ENCODE measurements at places on chromosomes 3 and 15. TPM values are rescaled to one million over a fixed set of nuclear protein-coding genes. Genes with fewer than 3 reads are reported as not detected.

Gene DOCK3
- total RNA-seq, result 0.04 TPM

Gene CD200
- 8.1 TPM for total RNA-seq

GRCh38 chr15:100602823-100603393 lies 519 bp downstream of the ASB7 start:
- peak; percentile 1 for DNase-seq

GRCh38 chr15:66153549-66154415 lies 99.8 kb downstream of the MEGF11 start:
- DNase-seq, result no peak

DNA sequence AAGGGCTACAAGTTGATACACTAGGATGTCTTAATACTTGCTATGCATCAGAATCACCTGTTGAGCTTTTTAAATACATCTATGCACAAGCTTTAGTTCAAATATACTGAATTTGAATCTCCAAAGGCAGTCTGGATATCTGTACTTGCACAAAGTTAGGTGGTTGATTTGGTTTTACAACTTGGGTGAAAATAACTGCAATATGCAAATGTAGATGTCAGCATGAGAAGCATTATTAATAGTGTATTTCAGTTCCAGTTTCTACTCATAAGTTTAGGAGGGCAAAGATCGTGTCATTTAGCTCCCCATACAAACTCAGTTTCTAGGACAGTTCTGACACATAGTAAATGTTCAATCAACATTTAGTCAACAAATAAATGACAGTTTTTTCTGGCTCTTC lies 25.6 kb downstream of the IQCB1 start:
- DNase-seq, result no peak

Gene CCDC9B
- 25.1 TPM for total RNA-seq

GRCh38 chr3:64251019-64251418 lies 25.8 kb upstream of the PRICKLE2 start:
- DNase-seq, result no peak

DNA sequence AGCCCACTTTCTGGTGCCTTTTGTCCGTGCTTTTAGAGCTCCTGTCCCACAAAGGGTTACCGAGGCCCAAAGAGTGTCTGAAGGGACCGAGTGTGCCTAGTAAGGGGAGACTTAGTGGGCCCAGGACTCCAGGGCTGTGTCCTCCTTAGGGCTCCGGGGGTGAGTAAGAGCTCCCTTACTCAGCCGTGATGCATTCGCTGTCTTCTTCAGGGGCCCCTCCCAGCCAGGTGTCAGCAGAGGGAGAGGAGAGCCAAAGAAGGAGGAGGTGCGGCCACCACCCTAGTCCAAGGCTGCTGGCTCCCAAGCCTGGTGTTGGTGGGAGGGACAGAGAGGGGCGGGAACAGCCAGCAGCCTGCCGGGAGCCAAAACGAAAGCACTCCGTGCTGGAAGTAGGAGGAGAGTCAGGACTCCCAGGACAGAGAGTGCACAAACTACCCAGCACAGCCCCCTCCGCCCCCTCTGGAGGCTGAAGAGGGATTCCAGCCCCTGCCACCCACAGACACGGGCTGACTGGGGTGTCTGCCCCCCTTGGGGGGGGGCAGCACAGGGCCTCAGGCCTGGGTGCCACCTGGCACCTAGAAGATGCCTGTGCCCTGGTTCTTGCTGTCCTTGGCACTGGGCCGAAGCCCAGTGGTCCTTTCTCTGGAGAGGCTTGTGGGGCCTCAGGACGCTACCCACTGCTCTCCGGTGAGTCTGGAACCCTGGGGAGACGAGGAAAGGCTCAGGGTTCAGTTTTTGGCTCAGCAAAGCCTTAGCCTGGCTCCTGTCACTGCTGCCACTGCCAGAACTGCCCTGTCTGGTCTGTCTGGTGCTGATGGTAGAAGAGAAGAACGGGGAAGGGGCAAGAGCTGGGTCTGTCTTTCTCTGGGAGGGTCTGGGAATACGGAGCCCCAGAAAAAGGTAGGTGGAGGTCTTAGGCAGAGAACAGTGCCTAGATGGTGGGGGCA lies at the start of gene IL17RC:
Gene IL17RC (plus strand): TSS at position 365 of the 947 bp plus-strand sequence. CDS start 218 bp downstream, at position 583.
- DNase-seq, result no peak

GRCh38 chr15:39623529-39623931 lies 42.7 kb downstream of the THBS1 start:
- DNase-seq, result no peak

GRCh38 chr3:16373341-16373946 lies 108.4 kb downstream of the OXNAD1 start:
- DNase-seq, result no peak

- DNase-seq, result no peak
These were observed 30.2 kb downstream of the IFT80 start for GRCh38 chr3:160368804-160369203.

DNA sequence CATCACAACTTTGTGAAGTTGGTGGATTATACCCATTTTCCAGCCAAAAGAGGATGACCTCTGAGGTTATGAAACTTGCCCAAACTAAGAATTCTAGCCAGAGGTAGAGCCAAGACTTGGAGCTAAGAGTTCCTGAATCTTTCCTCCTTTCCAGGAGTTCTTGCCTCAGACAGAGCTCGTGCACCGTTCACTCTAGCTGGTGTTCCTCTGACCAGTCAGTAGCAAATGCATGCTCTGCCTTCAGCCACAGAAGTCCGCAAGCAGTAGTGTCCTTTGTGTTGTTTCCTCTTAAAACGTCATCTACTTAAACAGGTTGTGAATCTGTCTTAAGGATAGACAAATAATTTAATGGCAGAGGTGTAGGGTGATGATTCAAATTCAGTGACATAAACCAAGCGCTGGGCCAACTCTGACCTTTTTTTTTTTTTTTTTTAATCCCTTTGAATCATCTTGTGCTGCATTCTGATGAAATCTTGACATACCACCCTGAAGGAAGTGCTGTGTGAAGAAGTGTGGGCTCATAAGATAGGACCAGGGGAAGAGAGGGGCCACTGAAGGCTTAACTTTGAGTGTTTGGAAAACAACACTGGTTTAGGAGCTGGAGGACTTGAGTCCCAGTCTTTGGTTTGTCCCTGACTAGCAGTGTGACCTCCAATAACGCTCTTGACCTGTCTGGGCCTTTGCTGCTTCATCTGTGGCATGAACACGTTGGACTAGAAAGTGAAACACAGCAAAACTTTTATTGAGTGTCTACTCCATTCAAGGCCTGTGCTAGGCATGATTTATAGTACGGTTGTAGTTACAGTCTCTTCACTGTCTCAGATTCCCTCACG lies 53.4 kb downstream of the ITPR1 start:
- no peak for DNase-seq

GRCh38 chr3:149881879-149882278 lies 68.9 kb downstream of the RNF13 start:
- no peak for DNase-seq

GRCh38 chr3:65915477-65915876 lies 123.2 kb downstream of the MAGI1 start:
- peak; percentile 10 for DNase-seq

DNA sequence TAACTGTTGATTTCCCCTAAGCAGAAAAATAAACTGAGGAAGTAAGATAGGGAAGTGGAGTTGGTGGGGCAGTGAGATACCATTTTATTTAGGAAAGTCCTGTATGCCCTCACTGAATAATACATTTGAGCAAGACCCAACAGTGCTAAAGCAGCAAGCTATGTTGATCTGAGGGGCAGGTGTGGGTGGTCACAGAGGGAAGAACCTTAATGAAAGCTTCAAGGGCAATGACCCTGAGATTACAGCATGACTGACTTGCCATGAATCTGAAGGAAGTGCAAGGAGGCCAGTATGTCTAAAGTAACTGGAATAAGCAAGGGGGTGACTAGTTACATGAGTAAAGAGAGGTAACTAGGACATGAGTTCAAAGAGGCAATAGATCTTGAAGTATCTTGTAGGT lies 159.5 kb downstream of the CD47 start:
- no peak for DNase-seq

DNA sequence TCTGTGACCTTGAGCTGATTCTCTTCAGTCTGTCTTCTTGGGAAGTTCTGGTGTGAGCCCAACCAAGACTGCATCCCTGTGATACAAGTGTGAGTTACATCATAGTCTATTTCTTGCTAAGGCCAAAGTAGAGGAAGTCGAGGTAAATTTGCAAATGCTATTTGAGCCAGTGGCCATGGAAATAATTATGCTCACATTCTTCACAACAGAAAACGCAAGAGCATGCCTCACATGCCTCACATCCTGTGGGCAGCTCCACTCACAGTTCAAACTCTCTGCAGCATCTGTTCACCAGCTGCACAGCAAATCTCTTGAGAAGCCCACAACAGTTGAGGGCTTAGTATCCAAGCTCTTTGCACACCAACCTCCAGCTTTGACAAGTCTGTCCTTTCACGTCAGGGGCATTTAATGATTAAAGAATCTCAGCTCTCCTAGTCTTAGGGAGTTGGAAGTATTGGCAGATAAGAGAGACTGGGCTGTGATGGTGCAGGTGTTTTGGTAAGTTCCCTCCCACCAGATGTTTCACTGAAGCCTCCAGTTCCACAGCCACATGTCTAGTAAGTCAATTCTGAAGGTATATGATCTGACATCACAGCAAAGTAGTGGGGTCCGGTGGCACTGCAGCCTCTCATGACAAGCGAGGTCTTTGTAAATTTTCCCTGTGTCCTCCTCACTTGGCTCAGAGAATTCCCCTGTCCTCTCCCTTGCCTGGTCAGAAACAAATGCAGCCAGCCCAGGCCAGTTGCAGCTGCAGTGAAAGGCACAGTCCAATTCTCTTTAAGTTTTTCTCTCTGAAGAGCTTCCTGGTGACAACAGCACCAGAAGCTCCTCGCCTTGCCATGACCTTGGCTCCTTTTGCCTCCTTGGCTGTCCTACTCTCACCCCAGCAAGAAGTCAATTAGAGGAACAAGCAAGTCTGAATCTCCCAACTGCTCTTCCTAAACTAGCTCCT lies 166.1 kb downstream of the SSR3 start:
- no peak for DNase-seq

- DNase-seq, result no peak
These were observed 7.0 kb downstream of the CHAC1 start for GRCh38 chr15:40960151-40960885.
